ENCODE measurements at places on chromosomes 4 and X.

GRCh38 chrX:136198678-136199243, 51.4 kb downstream of the FHL1 start:
- H3K36me3 ChIP-seq = no peaks in the 10 kb centered on the region
- peak overlapping the region; percentile 77 for H3K27ac ChIP-seq
- DNase-seq = no peak
- peak overlapping the region; percentile 29 for H3K4me3 ChIP-seq

- no peak overlapping the region for H3K4me3 ChIP-seq
- no peaks in the 10 kb centered on the region for H3K27me3 ChIP-seq
- DNase-seq = no peak
Observed at GRCh38 chr4:108042927-108043326, 53.2 kb downstream of the HADH start.

DNA sequence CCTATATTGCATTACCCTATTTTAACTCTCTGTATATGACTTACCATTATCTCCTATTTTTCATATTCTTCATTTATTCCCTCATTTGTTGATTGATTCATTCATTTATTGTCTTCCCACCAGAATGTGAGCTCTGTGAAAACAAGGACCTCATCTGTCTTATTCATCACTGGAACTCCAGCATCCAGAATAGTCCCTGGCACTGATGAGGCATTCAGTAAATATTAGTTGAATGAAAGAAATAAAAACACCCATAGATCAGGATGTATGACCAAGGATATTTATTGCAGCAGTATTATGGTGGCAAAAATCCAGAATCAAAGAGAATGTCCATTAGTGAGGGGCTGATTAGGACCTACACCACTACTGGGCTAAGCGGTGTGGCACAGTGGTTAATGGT, 164.9 kb downstream of the SPRY1 start:
- no peaks in the 10 kb centered on the region for H3K4me1 ChIP-seq
- no peak overlapping the region for H3K4me3 ChIP-seq
- H3K36me3 ChIP-seq = no peaks in the 10 kb centered on the region
- H3K27me3 ChIP-seq = no peaks in the 10 kb centered on the region
- H3K27ac ChIP-seq = no peak overlapping the region
- no peak for DNase-seq

- H3K27ac ChIP-seq = no peak overlapping the region
- no peaks in the 10 kb centered on the region for H3K27me3 ChIP-seq
- no peak overlapping the region for H3K4me3 ChIP-seq
- H3K36me3 ChIP-seq = no peaks in the 10 kb centered on the region
Observed at GRCh38 chrX:73930300-73930699, 367.3 kb downstream of the CHIC1 start.

- peaks cover 7% of the 10 kb centered on the region for H3K4me1 ChIP-seq
- H3K36me3 ChIP-seq = no peaks in the 10 kb centered on the region
- H3K4me3 ChIP-seq = no peak overlapping the region
- DNase-seq = no peak
- no peak overlapping the region for H3K27ac ChIP-seq
- H3K27me3 ChIP-seq = no peaks in the 10 kb centered on the region
Observed at GRCh38 chr4:142331646-142332045, 514.5 kb downstream of the INPP4B start.

- H3K27ac ChIP-seq = no peak overlapping the region
- H3K4me3 ChIP-seq = no peak overlapping the region
- no peaks in the 10 kb centered on the region for H3K27me3 ChIP-seq
- H3K4me1 ChIP-seq = no peaks in the 10 kb centered on the region
- no peaks in the 10 kb centered on the region for H3K36me3 ChIP-seq
- no peak for DNase-seq
Observed at GRCh38 chr4:16617011-16617410, 281.4 kb downstream of the LDB2 start.

- no peaks in the 10 kb centered on the region for H3K36me3 ChIP-seq
- H3K27me3 ChIP-seq = no peaks in the 10 kb centered on the region
- no peak for DNase-seq
- H3K4me1 ChIP-seq = no peaks in the 10 kb centered on the region
- H3K27ac ChIP-seq = no peak overlapping the region
Observed at GRCh38 chr4:47930971-47931804, 16.8 kb upstream of the NFXL1 start.

GRCh38 chr4:73505567-73505966, 24.0 kb downstream of the AFM start:
- no peak overlapping the region for H3K27ac ChIP-seq

Measured in esophagus squamous epithelium (tissue), 5 donors.